ENCODE measurements at places on chromosomes 12 and 14.

- no peak for DNase-seq
Observed at GRCh38 chr14:38187528-38187927, 20.2 kb upstream of the SSTR1 start.

DNA sequence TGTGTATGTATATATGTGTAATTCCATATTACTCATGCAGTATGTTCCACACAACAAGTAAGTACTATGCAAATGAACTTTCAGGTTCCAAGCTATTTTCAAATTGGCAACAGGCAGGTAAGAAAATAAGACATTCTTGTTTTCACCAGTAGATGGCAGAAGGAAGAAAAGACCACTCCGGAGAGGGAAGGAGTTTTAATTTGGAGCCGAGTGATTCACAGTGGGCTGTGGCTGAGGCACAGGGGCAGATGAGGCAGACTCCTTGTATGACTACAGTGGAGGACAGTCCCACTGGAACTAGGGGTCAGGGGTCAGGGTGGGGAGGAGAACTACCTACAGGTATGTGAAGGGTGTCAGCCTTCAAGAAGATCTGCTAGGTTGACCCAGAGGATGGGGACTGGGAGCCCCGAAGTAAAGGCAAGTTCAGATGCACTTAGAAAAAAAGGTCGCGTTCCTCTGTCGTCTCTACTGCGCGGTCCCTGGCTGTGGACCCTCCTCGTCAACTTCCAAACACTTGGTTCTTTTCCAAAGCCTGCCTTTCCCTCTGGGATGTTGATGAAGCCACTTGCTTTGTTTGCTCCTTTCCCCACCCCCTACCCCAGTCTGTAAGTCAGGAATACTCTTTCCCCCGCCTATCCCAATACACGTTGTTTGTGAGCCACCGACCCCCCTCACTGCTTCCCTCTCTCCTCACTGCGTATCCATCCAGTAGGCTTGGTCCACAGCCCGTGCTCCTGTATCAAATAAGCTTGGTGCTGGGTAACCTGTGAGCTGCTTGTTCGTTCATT is 24.1 kb downstream of the DDX47 start:
- DNase-seq: peak; percentile 72

- DNase-seq: no peak
Observed at GRCh38 chr14:79599239-79599638, 612.1 kb downstream of the DIO2 start.

DNA sequence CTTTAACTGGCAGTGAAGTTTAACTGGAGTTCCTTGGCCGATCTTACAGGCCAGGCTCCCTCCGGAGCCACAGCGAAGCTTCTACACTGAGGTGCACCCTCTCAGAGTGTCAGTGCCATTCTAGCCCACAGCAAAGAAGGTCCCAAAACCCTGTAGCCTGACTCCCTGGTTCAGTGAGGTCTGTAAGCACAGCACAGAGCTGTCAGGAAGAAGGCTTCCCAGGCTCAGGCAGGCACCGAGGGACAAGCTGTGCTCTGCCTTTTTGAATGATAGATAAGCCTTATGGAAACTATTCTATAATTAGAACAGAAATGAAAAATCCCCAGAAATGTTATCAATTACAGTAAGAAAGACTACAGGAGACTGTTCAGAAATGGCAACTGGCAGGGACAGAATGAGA is 40.2 kb downstream of the MOK start:
- no peak for DNase-seq

- DNase-seq: no peak
Observed at GRCh38 chr14:103133210-103134140, 10.2 kb downstream of the TNFAIP2 start.

GRCh38 chr12:130155416-130156073 is 6.7 kb upstream of the FZD10 start:
- no peak for DNase-seq

DNA sequence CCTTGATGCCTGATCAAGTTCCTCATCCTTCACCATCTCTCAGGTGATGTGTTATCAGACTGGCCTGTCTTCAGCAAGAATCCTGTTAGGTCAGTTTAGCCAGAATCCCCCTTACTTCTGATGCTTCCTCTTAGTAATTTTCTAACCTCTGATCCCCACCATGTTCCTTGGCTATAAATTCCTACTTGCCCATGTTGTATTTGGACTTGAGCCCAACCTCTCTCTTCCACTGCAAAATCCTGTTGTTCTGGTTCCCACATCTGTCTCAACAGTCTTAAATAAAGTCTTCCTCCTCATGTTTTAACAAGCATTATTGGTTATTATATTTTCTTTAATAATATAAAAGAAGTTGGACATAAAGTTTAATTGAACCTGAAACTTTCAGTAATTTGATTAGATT is 987.8 kb upstream of the USP15 start:
- DNase-seq: no peak

DNA sequence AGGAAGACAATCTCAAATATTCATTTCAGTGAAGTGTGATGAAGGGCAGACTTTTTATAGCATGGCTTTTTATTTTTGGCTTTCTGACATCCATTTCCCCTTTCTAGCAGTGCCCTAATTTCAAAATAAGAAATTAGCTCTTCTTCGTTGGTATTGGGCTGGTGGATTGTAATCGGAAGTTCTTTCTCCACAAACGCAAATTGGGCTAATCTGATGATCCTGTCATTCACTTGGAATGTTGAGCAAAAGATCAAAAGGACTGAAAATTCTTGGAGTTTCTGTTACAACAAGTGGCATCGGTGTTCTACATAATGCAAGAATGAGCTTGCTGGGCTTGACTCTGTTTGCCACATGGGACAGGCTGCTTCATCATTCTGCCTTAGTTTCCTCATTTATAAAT is 1182.8 kb downstream of the FLRT2 start:
- DNase-seq: no peak

DNA sequence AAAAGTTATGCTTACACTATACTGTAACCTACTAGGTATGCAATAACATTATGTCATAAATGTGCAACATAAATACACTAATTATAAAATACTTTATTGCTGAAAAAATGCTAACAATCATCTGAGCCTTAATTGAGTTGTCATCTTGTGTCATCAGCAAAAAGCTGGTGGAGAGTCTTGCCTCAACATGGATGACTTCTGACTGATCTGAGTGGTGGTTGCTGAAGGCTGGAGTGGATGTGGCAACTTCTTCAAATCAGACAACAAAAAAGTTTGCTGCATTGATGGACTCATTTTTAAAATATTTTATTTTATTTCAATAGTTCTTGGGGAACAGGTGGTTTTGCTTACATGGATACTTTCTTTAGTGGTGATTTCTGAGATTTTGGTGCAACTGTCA is 93.9 kb upstream of the AMN1 start:
- DNase-seq: no peak

- DNase-seq: peak; percentile 70
Observed at GRCh38 chr14:71138448-71139293, 231.4 kb downstream of the PCNX1 start.

DNA sequence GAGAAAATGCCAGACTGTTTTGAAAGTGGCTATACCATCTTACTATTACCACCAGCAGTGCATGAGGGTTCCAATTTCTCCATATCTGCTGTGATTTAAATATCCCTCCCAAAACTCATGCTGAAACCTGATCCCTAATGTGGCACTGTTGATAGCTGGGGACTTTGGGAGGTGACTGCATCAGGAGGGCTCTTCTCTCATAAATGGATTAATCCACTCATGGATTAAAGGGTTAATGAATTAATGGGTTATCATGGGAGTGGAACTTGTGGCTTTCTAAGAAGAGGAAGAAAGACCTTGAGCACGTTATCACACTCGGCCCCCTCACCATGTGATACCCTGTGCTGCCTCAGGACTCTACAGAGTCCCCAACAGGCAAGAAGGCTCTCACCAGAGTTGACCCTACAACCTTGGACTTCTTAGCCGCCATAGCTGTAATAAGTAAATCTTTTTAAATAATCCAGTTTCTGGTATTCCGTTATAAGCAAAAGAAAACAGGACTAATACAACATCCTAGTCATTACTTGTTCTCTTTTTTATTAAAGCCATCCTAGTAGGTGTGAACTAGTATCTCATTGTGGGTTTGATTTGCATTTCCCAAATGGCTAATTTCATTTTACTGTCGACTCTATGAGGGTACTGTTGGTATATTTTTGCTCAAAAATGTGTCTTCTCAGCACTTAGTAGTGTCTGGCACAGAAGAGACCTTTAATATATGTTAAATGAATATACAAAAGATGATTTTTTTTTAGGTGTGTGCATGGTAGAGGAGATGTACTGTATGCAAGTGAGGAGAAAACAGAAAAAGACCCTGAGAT is 14.3 kb downstream of the PPP1R12A start:
- DNase-seq: no peak

DNA sequence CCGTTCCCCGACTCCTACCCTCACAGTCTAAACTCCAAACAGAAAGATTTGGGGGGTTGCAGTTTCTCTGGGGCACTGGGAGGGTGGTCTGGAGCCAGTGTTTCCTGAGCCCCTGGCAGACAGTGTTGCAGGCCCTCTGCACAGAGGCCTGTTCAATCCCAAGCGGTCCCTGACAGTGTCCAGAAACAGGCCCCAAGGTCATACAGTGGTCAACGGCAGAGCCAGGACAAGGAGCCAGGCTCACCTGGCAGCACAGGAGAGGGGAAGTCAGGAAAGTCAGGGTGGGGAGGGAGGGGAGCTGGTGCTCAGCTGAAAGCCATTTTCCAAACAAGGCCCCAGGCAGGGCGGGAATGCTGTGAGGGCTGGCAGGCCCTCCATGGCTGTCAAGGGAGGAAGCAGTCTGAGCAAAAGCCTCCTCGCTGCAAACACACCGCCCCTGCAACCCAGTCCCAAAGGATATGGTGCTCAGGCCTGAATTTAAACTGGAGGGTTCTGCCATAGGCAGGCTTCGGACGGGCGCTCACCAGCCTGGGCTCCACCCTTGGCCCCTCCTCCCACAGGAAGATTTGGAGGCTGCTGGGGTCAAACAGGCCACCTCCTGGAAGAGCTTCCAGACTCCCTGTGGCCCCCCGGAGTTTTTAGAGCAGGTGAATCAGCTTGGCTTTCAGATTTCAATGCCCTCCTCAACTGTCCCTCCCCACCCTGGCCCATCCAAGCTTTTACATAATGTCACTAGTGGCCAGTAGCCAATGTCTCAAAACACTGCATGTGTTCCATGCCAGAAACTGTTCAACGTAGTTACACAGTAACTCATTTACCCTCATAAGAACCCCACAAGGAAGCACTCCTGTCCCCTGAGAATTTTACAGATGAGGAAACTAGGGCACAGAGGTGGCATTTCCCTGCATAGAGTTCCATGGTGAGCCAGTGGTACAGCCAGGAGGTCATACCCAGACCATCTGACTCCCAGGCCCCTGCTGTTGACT is 41.5 kb downstream of the CHGA start:
- DNase-seq: no peak

DNA sequence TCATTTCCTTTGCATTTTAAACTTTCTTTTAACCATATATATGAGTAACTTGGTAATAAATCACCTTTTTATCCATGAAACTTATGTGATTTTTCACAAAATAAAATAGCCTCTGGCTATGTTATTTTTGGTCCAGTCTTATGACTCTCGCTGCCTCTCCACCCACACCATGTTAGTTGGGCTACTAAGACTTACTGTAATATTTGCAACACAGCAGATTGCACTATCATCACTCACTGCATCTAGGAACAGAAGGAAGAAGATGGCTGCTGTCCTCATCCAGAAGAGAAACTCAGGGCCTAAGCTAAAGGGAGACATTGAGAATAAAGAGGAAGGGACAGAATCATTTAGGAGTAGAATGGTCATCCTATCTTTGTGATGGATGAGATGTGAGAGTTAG is 12.6 kb upstream of the B4GALNT3 start:
- no peak for DNase-seq

GRCh38 chr12:120959111-120959878 is 19.0 kb upstream of the HNF1A start:
- DNase-seq: no peak

- DNase-seq: no peak
Observed at GRCh38 chr12:49487605-49488004, 51.2 kb upstream of the KCNH3 start.

- DNase-seq: peak; percentile 46
Observed at GRCh38 chr12:104220931-104221330, 5.4 kb downstream of the TXNRD1 start.

- no peak for DNase-seq
Observed at GRCh38 chr12:70386771-70387170, 20.7 kb downstream of the KCNMB4 start.

DNA sequence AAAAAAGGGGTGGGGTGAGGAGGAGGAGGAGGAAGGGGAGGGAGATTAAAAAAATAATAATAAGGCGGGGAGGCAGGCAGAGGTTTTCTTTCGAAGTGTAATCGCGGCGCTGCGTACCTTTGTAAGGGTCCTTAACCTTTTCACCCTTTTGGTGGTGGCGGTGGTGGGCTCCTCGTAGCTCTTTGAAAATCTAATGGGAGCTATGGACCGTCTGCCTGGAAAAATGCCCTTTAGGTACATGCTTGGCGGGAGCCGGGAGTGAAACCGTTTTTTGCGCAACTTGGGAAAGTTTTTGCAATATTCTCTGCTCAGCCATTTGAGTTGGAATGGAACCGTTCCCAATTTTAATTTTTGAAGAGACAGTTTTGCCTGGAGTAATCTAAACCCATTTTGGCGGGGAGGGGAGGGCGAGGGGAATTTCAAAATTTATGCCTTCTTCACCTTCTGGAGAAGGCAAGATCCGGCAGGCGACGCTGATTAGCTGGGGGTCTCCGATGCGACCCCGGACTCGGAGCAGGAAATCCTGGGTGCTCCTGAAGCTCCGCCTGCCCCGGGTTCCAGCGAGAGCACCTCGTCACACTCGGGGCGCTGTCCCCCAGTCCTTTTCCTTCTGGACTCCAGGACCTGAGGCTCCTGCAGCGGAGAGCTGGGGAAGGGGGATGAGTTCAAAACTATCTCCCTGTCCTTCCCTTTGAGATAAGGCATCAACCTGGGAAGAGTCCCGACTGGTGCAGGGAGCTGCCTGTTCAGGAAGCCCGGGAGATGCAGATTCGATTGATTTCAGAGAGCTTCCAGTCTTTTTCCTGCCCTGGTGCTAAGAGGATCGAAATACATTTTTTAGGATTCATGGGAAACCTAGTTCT is 74.6 kb upstream of the TBX5 start:
- no peak for DNase-seq

GRCh38 chr12:81758421-81759189 is 545 bp downstream of the PPFIA2 start:
- DNase-seq: peak; percentile 27
